ENCODE measurements at places on chromosomes 12 and 14.

- no peak for DNase-seq
These were observed 18.3 kb downstream of the SDS start for GRCh38 chr12:113385282-113385882.

DNA sequence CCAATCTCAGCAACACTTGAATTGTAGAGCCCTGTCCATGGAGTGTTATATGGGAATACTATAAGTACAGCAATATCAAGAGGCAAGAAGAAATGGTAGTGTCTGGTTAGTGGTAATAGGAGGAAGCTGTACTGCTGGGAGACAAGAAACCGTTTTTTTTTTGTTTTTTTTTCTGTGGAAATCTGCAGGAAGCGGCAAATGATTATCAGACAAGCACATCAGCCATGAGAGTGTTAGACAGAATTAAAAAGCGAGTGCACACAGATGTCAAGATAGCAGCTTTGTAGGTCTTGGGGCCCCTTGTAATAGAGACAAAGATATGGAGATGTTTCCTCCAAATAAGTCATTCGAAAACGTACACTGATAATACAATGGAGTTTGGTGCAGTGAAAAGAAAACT lies 6.7 kb downstream of the TESPA1 start:
- DNase-seq, result no peak

DNA sequence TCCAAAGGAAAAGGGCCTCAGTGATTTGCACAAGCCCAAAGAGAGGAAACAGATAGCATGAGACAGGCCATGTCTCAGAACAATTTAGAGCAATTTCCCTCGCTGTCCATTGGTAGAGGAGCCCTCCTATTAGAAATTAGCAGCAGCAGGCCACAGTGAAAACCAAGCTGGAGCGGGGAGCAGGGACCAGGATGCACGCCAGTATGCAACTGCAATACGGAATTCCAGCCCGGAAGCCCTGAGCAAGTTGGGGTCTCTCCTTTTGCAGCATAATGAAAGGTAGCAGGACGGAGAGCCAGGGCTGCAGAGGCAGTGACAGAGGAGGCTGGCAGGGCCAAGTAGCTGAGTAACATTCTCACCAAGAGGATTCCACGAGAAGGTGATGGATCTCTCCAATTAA lies 84.9 kb upstream of the CLMN start:
- no peak for DNase-seq

DNA sequence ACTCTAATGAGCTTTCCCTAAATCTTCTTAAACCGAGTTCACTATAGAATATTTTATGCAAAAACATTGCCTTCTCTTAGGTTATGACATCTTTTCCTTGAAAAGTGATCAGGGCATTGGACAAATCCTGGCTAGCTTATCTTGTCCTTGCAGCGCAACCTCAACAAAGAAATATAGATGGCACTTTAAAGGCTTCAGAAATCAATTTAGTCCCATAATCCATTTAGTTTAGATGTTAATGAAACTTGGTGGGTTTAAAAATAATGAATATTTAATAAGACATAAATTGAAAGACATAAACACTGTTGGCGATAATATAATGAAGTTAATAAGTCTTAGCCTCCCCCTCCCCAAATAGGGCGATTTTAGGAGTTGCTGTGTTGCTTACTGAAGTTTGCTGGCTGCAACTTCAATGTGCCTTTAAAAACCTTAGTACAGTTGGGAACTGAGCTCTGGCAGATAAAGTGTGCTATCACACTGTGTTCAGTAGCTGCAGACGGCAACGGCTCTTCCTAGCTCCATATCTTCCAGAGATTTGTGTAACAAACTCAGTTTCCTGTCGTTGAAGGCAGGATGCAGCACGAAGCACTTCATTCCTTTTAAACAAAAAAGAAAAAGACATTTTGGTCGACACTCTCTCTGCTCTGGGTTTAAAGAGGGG lies 19.5 kb downstream of the PLXNC1 start:
- DNase-seq, result no peak

- peak; percentile 56 for DNase-seq
These were observed 2.5 kb upstream of the TBX5 start for GRCh38 chr12:114408471-114408885.

- no peak for DNase-seq
These were observed 708 bp downstream of the FNTB start for GRCh38 chr14:64987438-64987767.

DNA sequence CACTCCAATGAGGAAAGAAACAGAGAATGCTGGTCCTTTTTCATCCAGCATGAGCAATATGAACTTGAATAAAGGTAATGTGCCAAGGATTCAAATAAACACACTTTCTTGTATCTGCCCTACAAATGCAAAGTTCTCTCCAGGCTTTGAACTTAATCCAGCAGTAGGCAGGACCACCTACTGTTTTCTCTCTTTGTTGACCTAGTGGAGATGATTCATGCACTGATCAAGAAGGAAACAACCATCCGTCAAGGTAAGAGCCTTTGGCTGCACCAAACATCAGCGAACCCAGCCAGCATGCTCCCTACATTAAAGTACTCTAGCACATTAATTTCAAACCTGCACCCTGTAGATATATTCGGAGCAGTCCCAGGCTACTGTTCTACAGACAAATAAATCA lies 489.3 kb downstream of the GALC start:
- no peak for DNase-seq

DNA sequence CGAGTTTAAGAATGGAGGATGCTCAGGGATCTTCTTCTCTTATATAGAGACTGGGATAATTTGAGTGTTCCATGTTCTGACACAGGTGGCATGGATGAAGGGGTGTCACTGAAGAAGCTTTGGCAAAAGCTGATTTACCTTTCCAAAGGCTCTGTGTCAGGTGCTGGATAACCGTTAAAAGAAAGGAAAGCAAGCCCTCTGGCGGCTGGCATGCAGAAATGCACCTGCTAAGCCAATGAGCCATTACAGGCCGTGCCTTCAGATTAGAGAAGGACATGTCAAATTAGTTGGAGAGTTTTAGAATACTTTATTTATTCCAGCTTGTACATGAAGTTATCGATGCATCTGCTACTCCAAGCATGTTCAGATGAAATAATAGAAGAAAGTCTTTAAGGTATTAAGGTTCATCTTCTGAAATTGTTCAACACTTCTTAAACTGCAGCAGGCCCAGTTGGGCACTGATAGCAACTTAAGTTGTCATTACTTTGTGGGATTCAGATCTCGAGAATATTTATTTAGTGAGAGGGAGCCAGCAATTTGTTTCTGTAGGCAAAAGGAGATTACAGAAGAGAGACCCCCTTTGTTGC lies 678.2 kb downstream of the NRXN3 start:
- peak; percentile 61 for DNase-seq

- DNase-seq, result no peak
These were observed 22.0 kb downstream of the GPR65 start for GRCh38 chr14:88026890-88027289.

DNA sequence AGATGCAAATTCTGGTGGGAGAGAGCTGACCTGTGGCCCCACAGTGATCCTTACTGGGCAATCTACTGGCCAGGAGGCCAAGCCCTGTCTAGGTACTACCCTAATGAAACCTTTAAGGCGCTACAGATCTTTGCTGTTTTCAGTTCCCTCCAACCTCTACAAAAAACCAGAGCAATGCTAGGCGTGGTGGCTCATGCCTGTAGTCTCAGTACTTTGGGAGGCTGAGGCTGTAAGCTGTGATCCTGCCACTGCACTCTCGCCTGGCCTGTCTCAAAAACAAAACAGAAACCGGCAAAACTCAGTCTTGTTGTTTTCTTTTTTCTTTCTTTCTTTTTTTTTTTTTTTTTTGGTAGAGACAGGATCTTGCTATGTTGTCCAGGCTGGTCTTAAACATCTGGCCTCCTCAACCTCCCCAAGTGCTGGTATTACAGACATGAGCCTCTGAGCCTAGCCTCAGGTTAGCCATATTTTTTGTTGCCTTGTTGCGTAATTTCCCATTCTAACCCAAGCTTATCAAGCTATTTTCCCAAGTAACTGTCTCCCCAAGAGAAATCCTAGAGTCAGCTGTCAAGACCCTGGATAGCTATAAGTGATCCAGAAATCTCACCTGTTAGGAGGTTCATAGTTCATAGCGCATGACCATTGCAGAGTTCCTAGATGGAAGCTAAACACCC lies 2.8 kb downstream of the ETFBKMT start:
- DNase-seq, result no peak

GRCh38 chr12:41485203-41485602 lies 297.1 kb downstream of the PDZRN4 start:
- DNase-seq, result peak; percentile 41

- DNase-seq, result peak; percentile 27
These were observed 52.2 kb downstream of the SPATA7 start for GRCh38 chr14:88437658-88438057.
